ENCODE measurements at places on chromosomes 1 and 21.
A peak's percentile ranks its signal among the peaks of the same experiment; 100 is the strongest.

DNA sequence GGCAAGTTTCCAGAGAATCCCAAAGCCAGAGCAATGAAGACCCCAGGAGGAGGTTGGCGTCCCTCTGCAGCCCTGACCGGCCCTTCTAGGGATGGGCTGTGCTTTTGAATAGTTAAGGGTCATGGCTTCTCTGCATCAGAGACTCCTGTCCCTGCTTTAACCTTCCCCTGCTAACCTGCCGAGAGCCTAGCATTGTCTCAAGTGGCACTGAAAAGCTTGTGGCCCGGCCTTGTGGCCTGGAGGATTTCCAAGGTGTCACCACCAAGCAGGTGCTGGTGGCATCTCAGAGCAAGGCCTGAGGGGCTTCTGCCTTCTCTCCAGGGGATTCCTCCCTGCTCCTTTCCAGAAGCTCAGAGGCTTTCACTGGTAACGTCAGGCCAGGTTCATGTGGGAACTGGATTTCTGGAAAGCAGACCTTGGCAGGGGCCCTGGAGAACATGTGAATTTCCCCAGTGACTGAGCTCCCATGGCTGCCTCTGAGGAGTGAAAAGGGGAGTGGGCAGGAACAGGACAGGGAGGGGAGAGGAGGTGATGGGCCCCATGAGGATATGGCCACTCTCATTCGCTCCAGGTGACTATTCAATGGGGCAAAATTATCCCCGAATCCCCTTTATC lies 409.9 kb downstream of the PTPRU start:
- no peak for DNase-seq

- DNase-seq, result no peak
Measured at GRCh38 chr1:168774241-168774640, 45.2 kb upstream of the DPT start.

DNA sequence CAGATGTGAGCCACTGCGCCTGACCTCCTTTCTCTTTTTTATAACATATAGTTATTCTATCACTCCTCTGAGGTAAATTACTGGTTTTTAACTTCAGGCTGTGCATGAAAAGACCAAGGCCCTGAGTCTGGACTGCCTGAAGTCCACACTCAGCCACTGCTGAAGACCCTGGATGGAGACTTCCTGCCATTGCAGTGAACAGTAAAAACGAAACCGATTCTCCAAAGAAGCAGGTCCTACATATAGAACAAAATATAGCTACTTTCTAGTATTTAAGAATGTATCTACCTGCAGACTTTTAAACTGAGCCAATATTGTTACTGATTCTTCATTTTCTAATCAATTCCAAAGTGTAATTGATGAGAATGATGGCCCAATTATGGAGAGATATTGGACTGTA lies 232.8 kb downstream of the CHRM3 start:
- DNase-seq, result no peak

- DNase-seq, result no peak
Measured at GRCh38 chr1:20224546-20224945, 38.2 kb upstream of the PLA2G2C start.

DNA sequence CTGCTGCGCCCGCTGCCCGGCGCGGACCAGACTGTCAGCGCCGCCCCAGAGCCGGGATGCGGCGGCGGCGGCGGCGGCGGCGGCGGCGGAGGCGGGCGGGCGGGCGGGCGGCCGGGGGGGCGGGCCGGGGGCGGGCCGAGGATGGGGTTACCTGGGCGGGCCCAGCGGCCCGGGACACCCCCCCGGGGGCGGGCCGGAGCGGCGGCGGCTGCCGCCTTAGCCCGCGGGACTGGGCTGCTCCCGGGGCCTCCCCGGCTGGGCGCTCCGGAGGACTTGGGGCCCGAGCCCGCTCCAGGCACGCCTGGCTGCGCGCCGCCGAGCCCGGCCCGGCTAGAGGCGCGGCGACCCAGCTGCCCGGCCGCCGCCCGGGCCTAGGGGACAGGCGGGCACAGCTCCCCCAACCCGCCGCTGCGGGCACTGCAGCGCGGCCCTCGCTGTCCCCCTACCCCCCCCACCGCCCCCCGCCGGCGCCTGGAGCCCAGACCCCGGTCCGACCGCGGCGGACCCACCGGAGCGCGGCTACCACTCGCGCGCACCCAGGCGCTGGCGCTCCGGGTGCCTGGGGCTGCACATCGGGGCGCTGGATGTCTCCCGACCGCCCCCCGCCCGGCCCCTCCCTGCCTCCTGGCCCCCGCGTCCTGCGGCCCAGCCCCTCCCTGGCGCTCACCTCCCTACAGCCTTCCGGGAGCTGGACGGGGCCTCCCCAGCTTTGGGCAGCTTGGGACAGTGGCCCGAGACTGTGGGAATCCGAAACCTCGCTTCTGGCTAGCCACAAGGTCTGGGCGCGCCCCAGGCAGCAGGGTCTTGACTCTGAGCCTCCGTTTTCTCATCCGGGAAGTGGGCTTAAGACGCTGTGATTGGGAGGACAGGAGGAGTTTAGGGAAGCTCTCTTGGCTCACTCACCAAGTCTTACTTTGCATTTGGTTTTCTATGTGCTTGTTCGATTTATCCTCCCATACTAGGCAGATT lies at the start of gene WNT4:
TSS of gene WNT4 (minus strand) at position 33 of the 969 bp plus-strand sequence. CDS start 175 bp downstream, outside the sequence.
- peak; percentile 44 for DNase-seq

DNA sequence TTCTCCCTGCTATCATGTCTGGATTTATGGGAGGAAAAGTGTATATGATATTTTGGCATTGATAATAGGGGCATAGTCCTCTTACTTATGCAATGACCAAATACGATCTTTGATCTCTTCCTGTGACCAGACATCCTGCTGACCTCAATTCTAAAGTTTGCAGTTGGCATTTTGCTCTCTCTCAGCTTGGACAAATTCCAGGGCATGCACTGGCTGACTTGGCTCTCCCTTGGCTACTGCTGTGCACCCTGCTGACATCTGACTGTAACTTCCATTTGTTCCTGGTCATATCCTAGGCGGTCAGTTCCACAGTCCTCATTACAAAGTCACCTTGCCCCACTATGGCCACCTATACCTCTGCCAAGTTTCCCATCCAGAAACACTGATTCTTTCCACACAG lies 380.7 kb upstream of the NR5A2 start:
- DNase-seq, result no peak

DNA sequence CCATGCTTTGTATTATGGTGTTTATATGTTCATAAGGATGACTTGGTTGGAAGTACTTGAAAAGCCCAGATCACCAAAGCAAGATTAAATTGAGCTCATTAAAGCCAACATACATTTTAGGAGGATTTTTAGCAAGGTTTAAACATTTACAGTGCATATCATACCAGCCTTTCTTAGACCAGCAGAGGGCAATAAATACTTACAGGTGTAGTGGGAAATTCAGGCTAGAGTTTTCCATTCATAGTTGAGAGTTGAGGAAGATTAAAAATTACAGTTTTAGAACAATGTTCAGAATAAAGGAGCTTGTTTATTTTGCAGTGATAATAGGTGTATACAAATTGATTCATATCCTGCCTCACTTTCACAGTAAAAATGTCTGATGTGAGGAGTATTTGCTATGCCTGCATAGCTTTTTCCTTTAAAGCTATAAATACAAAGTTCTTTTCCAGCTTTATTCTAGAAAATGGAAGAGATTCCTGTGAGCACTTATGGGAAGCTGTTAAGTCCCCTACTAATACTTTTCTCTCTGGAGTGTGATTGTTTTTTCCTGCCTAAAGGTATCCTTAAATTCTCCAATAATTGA lies 35.3 kb downstream of the DTL start:
- peak; percentile 49 for DNase-seq

DNA sequence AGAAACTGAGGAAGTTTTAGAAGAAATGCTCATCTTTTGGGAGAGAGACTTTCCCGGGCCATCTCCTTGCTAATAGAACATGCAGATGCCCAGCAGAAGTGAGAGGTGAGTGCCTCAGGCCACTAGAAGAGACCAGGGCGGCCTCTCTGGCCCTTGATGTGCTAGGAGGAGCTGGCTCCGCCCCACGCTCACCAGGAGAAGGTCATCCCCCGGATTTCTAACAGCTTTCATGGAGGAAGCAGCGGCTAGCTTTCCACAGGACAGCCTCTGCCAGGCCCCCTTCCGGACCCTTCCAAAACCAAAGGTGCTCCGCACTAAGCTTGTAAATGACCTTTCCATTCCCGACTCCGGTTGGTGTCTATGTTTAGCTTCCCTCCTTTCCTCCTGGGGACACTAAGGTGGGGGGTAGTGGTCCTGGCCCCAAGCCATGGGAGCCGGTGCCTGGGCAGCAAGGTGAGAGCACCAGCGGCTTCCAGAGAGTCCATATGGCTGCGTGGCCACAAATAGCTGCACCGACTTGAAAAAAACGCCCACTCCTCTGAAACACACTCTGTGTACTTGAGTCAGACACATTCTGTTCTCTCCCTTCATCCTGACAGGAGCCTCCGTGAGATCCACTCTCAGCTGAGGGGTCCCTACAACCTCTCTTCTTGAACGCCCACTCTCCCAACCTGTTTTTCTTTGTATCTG lies 249.9 kb downstream of the TNR start:
- no peak for DNase-seq

GRCh38 chr1:15120251-15120945 lies 33.1 kb upstream of the TMEM51 start:
- DNase-seq, result no peak

- DNase-seq, result peak; percentile 96
Measured at GRCh38 chr1:161956097-161956496, 67.6 kb downstream of the OLFML2B start.

- DNase-seq, result no peak
Measured at GRCh38 chr1:70318191-70318590, 36.3 kb downstream of the ANKRD13C start.

DNA sequence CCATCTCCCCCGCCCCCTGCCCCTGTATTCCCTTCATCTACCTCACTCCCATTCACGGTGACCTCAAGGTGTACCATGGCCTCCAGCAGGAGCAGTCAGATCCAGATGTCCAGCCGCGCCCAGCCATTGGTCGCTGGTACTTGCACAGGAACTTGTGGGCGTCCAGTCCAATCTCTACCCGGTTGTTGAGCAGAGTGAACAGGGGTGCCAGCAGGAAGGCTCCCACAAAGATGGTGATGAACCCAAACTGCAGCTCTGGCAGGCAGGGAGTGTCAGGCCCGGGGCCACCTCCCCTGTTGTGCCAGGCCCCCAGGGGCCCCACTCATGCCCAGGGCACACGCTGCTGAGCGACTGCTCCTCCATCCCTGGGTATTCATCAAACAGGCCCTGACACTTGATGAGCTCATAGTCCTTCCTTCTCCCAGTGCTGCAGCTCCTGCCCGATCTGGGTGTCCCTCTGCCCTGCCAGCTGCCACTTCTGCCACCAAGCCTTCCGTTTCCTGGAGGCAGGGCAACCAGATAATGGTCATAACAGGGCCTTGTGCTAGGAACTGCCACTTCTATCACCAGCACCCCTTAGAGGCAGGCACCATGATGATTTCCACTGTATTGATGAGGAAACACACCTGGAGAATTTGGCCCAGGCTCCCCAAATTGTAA lies 5.7 kb upstream of the ARHGEF19 start:
- no peak for DNase-seq

DNA sequence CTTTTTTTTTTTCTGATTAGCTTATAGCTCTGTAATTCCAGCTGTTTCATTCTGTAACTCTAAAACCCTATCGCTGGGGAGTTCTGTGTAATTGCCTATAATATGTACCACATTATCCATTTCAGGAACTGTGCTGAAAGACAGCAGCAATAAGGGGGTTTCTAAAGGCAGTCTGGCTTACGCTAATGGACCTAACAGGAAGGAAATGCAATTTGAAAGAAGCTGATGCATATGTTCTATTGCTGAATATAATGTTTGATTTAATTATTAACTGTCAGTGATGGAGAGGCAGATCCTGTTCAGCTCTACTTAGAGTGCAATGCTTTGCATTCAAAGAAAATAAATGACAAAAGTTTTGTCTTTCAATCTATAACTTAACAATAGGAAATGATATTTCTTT lies 209.4 kb upstream of the SNX7 start:
- DNase-seq, result no peak

DNA sequence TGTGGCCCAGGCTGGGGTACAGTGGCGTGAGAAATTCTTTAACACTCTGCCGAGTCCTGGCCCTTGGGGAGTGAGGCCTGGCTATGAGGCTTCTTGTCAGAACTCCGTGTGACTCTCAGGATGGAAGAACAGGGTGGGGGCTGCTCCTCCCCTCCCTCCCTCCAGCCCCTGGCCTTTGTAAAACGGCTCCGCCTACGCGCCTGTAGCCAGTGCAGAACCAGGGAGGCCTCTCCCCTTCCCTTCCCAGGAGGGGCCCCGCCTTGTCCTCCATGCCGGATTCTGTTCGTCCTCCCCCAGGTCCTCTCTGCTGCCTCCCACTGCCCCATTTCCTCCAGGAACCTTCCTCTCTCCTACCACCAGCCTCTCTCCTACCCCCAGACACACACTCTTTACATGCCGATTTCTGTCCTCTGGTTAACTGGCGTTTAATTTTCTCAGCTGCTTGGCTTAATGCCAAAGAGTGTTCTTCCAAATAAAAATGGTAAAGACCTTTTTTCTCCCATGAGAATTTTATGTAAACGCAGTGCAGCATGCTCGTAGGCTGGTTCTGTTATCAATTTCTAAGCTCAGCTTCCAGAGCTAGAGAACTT lies 21.0 kb downstream of the PDE9A start:
- no peak for DNase-seq

DNA sequence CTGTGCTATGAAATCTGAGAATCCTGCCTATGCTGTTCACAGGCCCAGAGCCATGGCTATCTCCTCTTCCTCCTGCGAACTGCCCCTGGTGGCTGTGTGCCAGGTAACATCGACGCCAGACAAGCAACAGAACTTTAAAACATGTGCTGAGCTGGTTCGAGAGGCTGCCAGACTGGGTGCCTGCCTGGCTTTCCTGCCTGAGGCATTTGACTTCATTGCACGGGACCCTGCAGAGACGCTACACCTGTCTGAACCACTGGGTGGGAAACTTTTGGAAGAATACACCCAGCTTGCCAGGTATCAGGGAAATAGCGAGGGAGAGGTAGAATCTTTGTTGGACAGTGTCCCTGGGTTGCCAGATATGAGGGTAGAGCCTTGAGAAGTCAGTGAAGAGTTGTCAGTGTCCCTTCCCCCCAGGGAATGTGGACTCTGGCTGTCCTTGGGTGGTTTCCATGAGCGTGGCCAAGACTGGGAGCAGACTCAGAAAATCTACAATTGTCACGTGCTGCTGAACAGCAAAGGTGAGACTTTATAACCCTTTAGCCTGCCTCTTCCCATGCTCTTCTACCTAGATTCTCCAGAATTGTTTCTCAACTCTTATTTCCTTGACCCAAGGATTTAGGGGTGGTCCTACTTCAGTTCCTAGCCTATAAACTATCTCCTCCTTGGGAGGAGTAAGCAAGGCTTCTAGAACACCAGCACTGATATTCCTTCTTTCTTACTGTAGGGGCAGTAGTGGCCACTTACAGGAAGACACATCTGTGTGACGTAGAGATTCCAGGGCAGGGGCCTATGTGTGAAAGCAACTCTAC lies 1.4 kb downstream of the NIT1 start:
- DNase-seq, result peak; percentile 77

- no peak for DNase-seq
Measured at GRCh38 chr1:40651138-40651857, 14.2 kb downstream of the RIMS3 start.

GRCh38 chr1:210262167-210262896 lies 29.7 kb downstream of the SERTAD4 start:
- DNase-seq, result peak; percentile 94

DNA sequence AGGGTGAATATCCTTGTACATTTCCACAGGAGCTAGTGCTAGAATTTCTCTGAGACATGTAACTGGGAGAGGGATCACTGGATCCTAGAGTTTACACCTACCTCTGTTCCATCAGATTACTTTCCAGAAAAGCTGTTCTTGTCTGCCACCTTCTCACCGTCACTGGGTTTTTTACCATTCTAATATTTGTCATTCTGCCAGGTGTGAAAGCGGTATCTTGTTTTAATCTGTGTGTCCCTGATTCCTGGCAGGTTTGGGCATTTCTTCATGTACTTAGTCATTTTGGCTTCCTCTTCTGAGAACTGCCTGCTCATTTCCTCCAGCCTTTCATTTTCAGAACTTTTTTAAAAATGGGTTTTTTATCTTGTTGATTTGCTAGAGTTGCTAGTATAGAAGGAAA lies 5.1 kb downstream of the PMF1 start:
- no peak for DNase-seq

Measured in fibroblast of skin of back (primary cell).